ENCODE measurements at places on chromosomes 5 and 9. TPM values are rescaled to one million over a fixed set of nuclear protein-coding genes. Genes with fewer than 3 reads are reported as not detected.

DNA sequence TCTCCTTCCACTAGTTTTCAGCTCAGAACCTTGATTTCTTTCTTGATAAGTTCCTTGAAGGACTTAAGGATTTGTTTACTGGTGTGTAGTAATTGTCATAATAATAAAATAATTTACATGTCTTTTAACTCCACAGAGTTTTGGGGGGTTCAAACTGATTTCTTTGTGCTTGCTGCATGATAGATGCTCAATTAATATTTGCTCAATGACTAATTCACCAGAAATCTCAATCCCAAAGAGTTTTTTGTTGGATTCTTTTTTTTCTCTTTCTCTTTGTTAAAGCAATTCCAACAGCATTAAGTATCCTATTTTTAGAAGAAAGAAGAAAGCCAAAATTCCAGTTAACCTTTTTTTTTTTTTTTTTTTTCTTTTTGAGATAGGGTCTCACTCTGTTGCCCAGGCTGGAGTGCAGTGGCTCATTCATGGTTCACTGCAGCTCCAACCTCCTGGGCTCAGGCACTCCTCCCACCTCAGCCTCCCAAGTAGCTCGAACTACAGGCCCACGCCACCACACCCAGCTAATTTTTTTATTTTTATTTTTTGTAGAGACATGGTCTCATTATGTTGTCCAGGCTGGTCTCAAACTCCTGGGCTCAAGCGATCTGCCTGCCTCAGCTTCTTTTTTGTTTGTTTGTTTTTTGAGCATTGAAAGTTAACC, 10.8 kb downstream of the FAF2 start:
- no peak for DNase-seq
- no peaks in the 10 kb centered on the region for H3K27me3 ChIP-seq
- no peak overlapping the region for H3K4me3 ChIP-seq
- no peaks in the 10 kb centered on the region for H3K36me3 ChIP-seq
- H3K27ac ChIP-seq: no peak overlapping the region

DNA sequence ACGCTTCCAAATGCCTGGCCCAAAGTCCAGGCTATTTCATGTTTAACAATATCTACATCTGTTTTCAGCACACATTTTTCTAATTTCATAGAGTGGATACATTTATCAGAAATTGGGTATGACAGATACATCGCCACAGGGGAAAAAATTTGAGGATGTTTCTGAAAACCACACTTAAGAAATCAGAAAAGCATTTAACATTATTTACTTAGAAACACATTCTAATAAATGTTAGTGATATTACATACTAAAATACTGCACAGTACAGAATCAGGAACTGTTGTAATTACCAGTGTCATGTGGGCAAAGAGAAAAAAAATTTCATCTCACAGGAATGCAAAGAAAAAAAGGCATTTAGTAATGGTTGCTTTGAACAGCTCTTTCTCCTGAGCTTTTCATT, 310.5 kb upstream of the KIF2A start:
- no peak for DNase-seq
- peaks cover 52% of the 10 kb centered on the region for H3K27me3 ChIP-seq
- H3K36me3 ChIP-seq: no peaks in the 10 kb centered on the region
- no peaks in the 10 kb centered on the region for H3K4me1 ChIP-seq
- no peak overlapping the region for H3K27ac ChIP-seq

DNA sequence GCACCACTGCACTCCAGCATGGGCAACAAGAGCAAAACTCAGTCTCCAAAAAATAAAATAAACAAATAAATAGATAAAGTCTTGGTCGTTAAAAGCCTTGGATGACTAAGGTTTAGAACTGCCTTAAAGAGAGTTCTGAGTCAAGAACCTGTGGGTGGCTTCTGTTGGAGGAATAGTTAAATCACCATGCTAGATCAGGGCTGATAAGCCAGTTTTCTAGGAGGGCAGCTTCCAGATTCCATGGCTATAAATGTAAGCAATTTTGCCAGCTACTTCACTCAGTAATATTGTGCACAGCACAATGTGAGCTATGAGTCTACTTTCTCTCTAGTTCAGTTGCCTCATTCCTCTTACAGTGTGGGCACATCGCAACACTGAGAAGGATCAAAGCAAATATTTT, 242.1 kb upstream of the NUDT12 start:
- no peak overlapping the region for H3K4me3 ChIP-seq
- H3K4me1 ChIP-seq: peaks cover 5% of the 10 kb centered on the region
- no peak for DNase-seq
- H3K27me3 ChIP-seq: no peaks in the 10 kb centered on the region
- no peaks in the 10 kb centered on the region for H3K36me3 ChIP-seq

- no peaks in the 10 kb centered on the region for H3K4me1 ChIP-seq
- no peaks in the 10 kb centered on the region for H3K27me3 ChIP-seq
- no peak for DNase-seq
- no peak overlapping the region for H3K27ac ChIP-seq
- no peaks in the 10 kb centered on the region for H3K36me3 ChIP-seq
These were observed 120.5 kb upstream of the BOD1 start for GRCh38 chr5:173736923-173737412.

DNA sequence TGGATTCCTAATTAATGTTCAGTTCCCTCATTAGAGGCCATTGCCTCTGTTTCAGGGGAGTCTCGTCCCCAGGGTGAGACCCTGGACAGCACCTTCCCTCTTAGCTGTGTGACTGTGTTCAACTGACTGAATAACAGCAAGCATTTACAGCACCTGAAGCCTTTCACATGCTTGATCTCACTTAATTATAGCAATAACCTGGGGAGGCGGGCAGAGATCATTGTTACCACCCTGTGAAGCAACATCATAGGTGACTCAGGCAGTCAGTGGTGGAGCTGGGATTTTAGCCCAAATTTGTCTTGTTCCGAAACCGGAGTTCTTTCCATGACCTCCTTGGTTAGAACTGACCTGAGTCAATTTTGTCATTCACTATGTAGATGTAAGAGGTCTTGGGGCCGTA, 105.2 kb upstream of the RAD23B start:
- no peak overlapping the region for H3K4me3 ChIP-seq
- H3K27me3 ChIP-seq: no peaks in the 10 kb centered on the region
- peaks cover 70% of the 10 kb centered on the region for H3K4me1 ChIP-seq
- no peak overlapping the region for H3K27ac ChIP-seq

DNA sequence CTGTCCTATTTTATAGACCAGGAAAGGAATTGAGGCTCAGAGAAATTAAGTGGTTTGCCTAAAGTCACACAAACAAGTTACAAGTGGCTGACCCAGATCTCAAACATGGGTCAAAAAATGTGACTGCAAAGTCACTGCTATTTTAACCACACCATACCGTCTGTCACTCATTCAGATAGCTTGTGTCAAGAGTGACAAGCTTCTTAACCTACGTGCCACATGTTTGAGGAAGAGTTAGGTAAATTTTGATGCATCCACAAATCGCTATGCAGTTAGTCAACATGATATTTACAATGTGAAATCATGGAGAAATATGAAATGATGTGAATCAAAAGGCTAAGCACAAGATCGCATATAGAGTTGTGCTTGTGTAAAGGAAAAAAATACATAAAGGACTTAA, 22.7 kb upstream of the GNE start:
- H3K36me3 ChIP-seq: no peaks in the 10 kb centered on the region
- H3K27ac ChIP-seq: no peak overlapping the region
- no peak for DNase-seq
- no peak overlapping the region for H3K4me3 ChIP-seq
- no peaks in the 10 kb centered on the region for H3K27me3 ChIP-seq

DNA sequence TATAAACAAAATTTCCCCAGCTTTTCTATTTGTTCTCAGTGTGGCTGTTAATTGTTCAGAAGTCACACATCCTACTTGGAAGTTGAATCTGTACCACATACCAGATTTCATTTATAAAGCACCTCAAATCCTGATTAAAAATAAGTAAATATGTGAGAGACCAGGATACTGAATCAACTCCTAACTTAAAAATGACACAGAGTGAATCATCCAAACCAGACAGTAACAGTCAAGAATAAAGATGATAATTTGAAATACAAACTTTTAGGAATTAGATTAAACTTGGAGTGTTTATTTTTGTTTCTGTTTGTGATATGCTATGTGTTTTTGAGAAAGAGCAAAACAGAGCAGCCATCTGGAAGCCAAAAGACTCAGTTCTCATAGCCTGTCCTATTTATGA, 633.2 kb upstream of the RORB start:
- no peaks in the 10 kb centered on the region for H3K36me3 ChIP-seq
- H3K27me3 ChIP-seq: no peaks in the 10 kb centered on the region
- H3K4me3 ChIP-seq: no peak overlapping the region
- H3K4me1 ChIP-seq: no peaks in the 10 kb centered on the region

- H3K27ac ChIP-seq: no peak overlapping the region
- H3K4me1 ChIP-seq: peaks cover 13% of the 10 kb centered on the region
- peaks cover 29% of the 10 kb centered on the region for H3K36me3 ChIP-seq
- H3K4me3 ChIP-seq: no peak overlapping the region
These were observed 4.0 kb downstream of the KLF4 start for GRCh38 chr9:107485458-107486043.

DNA sequence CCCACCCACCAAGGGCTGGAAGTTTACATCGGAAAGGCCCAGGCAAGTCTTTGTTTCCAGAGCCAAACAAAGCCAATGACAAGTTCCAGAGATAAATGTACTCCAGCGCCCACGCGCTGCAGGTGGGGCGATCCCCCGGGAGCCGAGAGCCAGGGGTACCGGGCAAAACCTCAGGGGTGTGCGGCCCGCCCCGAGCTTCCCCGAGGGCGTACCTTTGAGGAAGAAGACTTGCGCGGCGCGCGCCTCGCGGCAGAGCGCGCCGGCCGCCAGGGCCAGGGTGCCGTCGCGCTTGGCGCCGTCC, 671 bp downstream of the DUSP1 start:
- H3K4me3 ChIP-seq: peak overlapping the region; percentile 79
- H3K36me3 ChIP-seq: peaks cover 14% of the 10 kb centered on the region
- H3K4me1 ChIP-seq: peaks cover 31% of the 10 kb centered on the region
- DNase-seq: no peak
- H3K27ac ChIP-seq: peak overlapping the region; percentile 86

Gene GALNT10
- 27.8 TPM for total RNA-seq

Gene GLRA1
- total RNA-seq: not detected

Gene SPATA31A1
- total RNA-seq: not detected

Data from HCT116 (cell line).